ENCODE measurements at places on chromosomes 5 and 9.

DNA sequence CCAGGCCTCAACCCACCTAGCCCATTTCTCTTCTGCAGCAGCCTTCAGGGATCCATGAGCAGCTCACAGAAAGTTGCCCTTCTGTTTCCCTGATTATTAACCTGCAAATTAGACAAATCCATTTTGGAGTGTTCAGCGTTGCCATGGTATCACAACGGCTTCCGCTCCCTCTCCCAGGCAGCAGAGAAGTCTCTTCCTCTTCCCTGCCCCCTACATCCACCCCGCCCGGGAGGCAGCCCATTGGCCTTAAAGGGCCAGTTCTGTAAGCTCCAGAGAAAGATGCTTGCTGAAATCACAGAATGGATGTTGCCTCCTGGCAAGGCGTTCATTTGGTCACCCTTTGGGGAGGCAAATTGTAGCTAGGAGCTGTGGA is 47.7 kb upstream of the BOD1 start:
- DNase-seq: peak; percentile 74

DNA sequence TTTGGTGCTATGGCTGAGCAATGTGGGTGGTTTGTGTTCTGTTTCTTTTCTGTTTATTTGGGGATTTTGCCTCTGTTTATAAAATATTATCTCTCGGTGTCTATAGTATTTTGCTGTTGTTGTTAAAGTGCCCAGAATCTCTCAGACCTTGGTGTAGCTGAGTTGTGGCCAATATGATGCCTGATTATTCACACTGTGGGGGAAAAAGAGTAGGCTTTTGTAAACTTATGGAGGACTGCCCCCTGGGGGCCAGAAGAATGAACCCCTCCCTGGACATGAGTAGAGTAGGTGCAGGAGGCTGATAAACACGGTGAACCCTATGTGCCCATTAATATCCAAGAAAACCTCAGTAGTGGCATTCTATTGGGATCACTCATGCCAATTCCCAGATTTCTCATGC is 49.0 kb upstream of the DPYSL3 start:
- DNase-seq: no peak

DNA sequence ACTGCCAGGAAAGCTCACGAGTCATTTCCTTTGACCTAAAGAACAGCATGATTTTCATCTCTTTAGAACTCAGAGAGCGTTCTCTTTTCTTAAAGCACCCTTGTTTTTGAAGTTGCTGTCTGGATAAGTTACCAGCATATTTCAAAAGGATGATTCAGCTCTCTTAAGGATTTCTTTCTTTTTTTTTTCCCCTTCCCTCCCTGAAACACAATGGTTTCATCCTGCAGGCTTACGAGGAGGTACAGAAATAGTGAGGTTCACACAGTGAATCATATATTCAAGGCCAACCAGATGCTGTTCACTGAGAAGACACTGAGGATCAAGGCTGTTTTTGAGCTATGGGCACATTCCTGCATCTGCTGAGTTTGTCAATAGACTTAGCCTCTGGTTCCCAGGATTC is 257.2 kb downstream of the KIF4B start:
- DNase-seq: no peak

DNA sequence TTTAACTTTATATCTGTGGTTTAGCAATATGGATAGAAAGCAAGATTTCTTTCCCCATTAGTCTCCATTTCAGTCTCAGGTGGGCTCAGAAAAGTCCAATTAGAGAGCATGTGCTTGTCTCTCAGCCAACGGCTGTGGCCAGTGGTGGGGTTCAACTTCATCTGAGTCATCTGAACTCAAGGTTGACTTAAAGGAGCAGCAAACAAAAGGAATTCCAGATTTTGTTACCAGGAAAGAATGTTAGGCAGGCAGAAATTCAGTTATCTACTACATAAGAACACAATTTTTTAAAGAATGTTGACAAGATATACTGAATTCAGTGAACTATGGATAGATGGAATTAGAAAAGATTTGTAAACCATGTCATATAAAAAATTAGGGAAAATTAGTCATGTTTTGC is 784.1 kb downstream of the MAT2B start:
- no peak for DNase-seq

DNA sequence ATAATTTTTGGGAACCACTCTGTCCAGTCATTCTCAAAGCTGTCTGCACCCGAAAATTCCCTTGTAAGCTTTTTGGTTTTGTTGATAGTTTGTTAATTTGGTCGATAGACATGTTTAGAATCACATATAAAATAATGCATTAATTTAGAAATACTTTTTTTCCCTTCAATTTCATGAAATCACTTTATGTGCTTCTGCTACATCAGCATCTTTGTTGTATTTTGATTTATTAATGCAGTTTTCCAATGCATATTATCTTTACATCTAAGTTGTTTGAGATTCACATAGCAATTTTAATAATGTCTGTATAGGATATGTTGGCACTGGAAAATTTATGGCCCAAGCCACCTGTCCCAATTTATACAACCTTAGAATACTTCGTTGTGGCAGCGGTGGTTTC is 60.6 kb upstream of the SV2C start:
- DNase-seq: no peak

GRCh38 chr5:32583582-32584232 is 1.6 kb upstream of the SUB1 start:
- DNase-seq: no peak

DNA sequence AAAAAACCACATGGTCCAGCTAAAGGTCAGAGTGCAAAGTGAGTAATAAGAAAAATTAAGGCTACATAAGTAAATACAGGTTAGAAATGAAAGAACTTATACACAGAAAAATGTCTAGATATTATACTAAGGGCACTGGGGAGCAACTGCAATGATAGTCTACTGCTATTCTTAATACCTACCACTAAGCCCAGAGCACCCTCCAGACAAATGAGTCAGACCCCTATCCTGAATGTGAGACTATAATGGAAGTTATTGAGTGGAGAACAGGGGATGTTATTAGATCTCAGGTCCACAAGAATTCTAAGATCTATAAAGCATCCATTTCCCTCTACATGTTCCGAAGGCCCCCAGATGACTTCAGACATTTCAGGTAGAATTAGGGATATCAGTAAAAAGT is 438.3 kb downstream of the PRELID2 start:
- DNase-seq: no peak

Measured in upper lobe of right lung (tissue), 1 donor.